ENCODE measurements at places on chromosomes 13 and 19. TPM values are rescaled to one million over a fixed set of nuclear protein-coding genes. Genes with fewer than 3 reads are reported as not detected.

The TSPAN16 gene
- not detected for total RNA-seq

The RFPL4AL1 gene
- not detected for total RNA-seq

The NXNL1 gene
- total RNA-seq: not detected

The ARHGEF7 gene
- 121 TPM for total RNA-seq

The TNFSF13B gene
- total RNA-seq: 1.2 TPM
